ENCODE measurements at places on chromosomes 6 and 20.
A peak's percentile ranks its signal among the peaks of the same experiment; 100 is the strongest.

- no peak for DNase-seq
Observed at GRCh38 chr6:9503111-9503761, 911.6 kb downstream of the TFAP2A start.

GRCh38 chr6:96775727-96776400 lies 61.4 kb downstream of the GPR63 start:
- DNase-seq = no peak

- DNase-seq = no peak
Observed at GRCh38 chr6:71248306-71248765, 40.3 kb upstream of the OGFRL1 start.

GRCh38 chr6:127481111-127481510 lies 21.9 kb upstream of the KIAA0408 start:
- no peak for DNase-seq

GRCh38 chr6:139568151-139568955 lies 193.9 kb upstream of the CITED2 start:
- DNase-seq = no peak

DNA sequence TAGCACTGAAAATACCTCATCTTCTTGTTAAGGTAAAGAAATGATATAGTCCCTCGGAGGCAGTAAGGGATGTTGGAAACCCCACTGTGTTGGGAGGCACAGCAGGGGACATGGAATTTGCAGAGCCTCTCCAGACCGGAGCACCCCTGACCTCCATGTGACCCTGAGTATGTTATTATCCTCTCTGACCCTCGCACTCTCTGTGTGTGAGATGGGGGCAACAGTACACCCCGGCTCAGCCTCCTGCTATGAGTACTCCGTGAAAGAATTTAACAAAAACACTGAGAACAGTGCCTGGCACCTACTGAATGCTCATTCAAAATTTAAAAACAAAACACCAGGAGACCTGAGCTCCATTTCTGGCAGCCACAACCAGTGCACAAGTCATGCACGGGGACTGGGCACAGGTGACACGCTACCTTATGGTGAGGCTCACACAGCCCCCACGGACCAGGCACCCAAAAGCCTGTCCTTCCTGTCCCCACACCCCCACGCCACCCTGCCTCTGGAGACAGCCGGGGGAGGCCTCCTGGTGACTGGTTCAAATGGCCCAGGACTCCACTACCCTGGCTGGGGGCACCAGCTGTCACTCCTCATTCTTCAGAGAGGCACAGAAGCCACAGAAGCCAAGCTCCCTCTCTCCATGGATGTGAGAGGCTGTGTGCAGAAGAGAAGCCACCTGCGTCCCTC lies 6.1 kb downstream of the NINL start:
- DNase-seq = no peak

DNA sequence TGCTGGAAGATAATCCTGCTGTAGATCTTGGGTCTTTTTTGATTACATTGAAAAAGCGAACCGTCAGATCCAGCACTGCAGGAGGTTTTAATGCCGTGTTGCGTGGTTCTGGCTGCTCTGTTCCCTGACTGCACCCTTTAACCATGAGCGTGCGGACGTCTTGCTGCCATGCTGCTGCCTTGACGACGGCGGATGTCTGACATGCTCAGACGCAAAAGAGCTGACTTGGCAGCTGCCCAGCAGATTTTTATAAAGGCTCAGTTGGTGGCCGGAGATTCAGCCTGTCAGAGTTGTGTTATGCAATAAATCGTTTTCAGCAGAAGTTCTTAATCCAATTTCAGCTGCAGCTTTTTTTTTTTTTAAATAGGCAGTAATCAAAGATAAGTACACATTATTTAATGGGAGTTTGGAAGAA lies 119.4 kb downstream of the JARID2 start:
- DNase-seq = peak; percentile 1

DNA sequence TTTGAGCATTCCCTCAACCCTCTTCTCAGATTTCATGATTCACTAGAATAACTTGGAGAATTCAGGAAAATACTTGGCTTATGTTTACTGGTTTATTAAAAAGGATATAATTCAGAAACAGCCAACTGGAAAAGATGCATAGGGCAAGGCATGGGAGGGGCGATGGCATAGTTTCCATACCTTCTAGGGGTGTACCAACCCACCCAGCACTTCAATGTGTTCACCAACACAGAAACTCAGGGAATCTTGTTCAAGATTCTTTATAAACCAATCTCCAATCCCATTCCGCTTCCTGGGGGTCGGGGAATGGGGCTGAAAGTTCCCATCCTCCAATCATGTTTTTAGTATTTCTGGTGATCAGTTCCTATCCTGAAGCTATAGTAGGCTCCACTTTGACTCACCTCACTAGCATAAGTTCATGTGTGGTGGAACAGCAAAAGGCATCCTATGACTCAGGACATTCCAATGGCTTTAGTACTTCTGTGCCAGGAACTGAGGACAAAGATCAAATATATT lies 164.4 kb downstream of the SIM1 start:
- DNase-seq = no peak

GRCh38 chr20:46358346-46359058 lies 47.9 kb downstream of the ELMO2 start:
- no peak for DNase-seq

DNA sequence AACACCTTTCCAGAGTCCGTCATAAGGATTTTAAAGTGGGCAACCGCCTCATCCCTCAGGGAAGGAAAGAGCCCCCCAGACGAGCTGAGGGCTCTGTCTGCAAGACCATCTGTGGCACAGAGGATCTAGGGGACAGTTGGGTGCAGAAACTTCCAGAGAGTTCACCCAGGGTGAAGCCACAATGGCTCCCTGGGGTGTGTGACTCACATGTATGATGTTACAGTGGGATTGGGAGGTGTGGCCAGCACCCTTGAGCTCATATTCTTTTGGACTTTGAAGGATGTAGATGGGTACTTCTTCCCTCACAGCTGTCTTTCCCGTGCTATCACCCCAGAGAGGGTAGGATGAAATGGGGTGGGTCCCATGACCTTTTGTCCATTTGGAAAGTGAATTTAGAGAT lies 95.5 kb downstream of the NCR2 start:
- no peak for DNase-seq

DNA sequence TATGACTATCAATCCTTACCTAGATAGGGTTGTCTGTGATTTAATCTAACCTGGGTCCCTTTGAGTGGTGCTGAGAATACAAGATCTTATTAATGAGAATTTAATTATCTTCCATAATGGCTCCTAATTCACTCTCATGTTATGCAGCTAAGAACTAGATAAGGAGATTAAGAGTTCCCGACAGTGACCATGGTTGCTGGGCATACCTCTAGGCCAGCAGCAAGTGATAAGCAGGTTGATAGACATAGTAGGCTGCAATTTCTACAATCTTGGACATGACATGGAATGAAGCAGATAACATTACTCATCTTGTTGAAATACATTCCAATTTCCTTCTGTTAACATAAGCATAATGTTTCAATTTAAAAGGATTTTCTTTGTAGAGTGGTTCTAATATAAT lies 27.1 kb downstream of the SPACA1 start:
- no peak for DNase-seq

- DNase-seq = no peak
Observed at GRCh38 chr6:107698146-107698545, 126.0 kb downstream of the SCML4 start.

DNA sequence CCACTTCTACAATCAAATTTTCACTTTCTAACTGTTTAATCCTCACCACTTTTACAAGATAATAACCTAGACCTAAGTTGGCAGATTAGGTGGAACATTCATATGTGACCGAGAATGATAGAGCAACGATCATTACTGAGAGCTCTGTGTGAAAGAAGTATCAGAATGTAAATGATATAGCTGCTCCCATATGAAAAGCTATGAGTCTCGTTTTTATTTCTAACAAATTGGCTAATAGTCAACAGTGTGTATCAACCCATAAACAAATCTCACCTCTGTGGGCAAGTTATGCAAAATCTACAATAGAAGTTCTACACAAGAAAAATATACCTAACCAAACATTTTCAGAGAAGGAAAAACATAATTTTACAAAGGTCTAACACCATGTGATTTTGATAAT lies 3.7 kb downstream of the LGSN start:
- no peak for DNase-seq

GRCh38 chr6:141488488-141488887 lies 644.2 kb upstream of the GJE1 start:
- DNase-seq = no peak

- no peak for DNase-seq
Observed at GRCh38 chr6:36089048-36089447, 41.3 kb upstream of the MAPK13 start.

DNA sequence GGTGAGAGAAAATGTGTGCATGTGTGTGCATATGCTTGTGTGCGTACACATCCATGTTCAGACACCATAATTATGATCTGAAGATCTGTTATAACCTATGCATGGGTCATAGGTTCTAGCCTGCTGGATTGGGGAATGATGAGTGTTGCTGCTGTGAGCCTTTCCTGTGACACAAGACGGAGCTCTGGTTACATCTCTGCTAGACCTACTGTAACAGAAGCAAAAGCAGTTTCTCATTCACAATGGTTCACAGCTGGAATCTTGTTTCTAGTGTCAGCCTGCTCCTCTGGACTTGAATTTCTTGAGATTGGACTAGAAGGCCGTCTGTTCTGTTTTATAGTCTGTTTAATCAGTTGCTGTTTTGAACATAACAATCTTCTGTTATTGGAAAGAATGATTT lies 40.1 kb downstream of the DEFB114 start:
- no peak for DNase-seq

DNA sequence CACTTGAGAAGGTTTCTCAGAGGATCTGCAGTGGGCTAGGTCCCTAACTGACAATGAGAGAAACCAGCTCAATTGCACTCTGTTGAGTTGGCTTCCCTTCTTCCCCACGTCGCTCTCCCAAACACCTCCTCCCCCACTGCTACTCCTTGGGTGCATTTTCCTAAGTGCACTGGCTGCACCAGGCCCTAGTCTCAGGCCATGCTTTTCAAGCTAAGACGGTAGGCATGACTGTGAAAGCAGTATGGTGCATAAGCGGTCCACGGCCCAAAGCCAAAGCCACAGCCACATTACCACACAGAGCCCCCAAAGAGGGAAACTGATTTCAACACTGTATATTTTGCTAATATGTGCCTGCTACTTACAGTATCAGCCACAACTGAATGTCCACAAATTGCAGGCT lies 62.1 kb upstream of the RBM24 start:
- DNase-seq = no peak

DNA sequence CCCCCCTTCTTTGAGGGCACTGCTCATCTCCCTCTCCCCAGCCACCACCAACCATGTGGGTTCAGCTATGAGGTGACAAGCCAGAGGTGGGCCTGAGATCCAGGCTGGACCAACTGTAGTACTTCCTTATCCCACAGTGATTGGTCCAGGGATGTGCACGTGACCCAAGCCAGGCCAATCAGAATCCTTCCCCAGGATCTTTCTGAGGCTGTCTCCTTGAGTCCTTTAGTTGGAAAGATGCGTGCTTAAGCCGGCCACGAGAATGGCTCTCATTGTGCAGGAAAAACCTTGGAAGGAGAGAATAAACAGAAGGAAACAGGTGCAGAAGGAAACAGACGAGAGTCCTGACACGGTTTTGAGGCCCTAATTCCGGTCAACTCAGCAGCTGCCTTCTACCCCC lies 39.2 kb downstream of the ZC3H12D start:
- DNase-seq = no peak

GRCh38 chr6:27141529-27142015 lies 105.9 kb upstream of the PRSS16 start:
- DNase-seq = no peak

DNA sequence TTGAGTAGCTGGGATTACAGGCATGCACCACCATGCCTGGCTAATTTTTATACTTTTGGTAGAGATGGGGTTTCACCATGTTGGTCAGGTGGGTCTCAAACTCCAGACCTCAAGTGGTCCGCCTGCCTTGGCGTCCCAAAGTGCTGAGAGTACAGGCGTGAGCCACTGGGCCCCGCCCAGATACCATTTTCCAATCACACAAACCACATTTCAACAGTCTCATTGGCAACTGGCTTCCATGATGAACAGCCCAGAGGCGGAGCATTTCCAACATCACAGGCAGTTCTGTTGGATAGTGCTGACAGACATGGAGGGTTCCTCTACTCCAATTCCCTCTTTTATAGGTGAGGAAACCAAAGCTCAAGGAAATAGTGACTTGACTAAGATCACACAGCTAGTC lies 43.9 kb upstream of the PLCB4 start:
- no peak for DNase-seq

DNA sequence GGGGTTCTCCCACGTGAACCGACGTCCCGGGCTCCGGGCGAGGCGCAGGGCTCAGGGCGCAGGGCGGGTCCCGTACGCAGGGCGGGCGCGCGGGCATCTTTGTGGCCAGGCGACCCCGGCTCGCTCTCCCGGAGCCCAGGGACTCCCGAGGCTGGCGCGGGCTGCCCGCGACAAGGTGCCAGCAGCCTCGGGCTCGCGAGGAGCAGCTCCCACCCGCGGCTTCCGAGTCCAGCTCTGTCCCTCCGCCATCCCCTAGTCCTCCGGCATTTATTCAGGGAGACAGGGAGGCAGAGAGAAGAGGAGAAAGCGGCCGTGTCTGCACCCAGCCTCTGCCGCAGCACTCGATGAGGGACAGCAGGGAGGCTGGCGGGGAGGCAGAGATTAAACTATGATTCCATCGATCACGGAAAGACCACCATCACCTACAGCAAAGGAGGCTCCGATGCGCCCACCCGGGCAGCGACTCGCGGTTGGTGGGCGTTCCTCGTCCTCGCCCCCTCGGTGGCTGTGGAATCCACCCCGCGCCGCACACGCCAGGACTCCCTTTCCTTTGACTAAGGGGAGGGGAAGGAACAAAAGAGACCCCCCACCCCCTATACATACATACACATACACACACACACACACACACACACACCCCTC lies 1.1 kb downstream of the RGS17 start:
- no peak for DNase-seq
